ENCODE measurements at places on chromosomes 12 and 14.
A peak's percentile ranks its signal among the peaks of the same experiment; 100 is the strongest.

DNA sequence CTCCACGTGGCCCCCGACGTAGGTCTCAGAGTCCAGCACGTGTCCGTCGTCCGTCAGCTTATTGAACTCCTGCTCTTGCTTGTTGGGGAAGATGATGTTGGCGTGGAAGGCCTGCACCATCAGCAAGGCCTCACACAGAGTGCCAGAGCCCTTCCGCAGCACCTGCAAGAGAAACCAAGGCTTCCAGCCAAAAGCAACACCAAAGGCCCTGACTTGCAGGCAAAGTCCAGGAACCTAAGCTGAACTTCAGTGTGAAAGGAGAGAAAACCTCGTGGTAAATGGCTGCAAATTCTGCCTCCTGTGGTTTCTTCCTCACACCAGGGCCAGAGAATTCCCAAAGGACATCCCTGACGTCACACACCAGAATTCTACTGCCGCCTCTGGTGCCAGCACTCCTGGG, 14.5 kb downstream of the POLE start:
- DNase-seq: no peak

DNA sequence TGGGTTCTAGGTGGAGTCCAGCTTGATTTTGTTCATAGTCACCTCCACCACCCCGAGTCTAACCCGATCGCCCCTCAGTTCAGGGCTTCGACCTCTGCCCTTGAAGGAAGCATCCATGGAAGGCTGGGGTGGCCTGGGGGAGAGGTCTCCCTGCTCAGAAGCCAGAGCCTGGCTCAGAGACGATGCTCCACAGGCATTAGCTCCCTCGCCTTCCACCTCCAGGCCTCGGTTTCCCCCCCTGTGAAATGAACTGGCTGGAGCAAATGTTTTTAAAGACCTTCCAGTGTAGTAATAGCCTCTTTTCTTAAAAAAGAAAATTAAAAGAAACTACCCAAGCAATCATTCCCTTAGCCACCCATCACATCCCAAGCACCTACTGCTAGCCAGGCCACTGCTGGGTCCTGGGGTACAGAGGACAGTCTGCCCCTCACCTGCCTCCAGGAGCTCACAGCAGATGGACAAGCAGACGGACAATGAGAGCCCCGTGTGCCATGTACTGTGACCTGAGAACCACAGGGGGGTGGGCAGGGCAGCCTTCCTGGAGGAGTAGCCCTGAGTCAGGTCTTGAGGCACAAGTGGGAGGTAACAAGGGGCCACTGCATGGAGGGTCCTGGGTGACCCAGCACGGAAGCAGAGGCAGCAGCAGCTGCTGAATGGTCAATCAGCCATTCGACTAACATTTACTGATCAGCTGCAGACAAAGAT, 42.3 kb upstream of the EML1 start:
- no peak for DNase-seq

GRCh38 chr14:96635850-96636249, 133.7 kb downstream of the PAPOLA start:
- DNase-seq: no peak

GRCh38 chr14:76496595-76496994, 120.7 kb downstream of the ESRRB start:
- no peak for DNase-seq

GRCh38 chr12:131348231-131348630, 362.7 kb upstream of the SFSWAP start:
- DNase-seq: no peak

DNA sequence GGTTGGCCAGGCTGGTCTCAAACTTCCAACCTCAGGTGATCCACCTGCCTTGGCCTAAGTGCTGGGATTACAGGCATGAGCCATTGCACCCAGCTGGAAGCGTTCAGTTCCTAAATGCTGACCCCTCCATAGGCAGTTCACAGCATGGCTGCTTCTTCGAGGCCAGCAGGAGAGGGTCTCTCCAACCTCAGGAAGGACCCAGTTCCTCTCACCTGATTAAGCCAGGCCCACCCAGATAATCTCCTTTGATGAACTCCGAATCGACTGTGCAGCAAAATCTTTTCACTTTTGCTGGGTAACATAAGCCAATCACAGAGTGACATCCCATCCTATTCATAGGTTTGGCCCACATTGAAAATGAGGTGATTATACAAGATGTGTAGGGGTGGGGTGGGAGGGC, 165.1 kb downstream of the ADCK1 start:
- no peak for DNase-seq

GRCh38 chr14:32536175-32536574, 207.1 kb downstream of the AKAP6 start:
- no peak for DNase-seq

GRCh38 chr12:28787151-28787550, 361.9 kb upstream of the FAR2 start:
- no peak for DNase-seq

DNA sequence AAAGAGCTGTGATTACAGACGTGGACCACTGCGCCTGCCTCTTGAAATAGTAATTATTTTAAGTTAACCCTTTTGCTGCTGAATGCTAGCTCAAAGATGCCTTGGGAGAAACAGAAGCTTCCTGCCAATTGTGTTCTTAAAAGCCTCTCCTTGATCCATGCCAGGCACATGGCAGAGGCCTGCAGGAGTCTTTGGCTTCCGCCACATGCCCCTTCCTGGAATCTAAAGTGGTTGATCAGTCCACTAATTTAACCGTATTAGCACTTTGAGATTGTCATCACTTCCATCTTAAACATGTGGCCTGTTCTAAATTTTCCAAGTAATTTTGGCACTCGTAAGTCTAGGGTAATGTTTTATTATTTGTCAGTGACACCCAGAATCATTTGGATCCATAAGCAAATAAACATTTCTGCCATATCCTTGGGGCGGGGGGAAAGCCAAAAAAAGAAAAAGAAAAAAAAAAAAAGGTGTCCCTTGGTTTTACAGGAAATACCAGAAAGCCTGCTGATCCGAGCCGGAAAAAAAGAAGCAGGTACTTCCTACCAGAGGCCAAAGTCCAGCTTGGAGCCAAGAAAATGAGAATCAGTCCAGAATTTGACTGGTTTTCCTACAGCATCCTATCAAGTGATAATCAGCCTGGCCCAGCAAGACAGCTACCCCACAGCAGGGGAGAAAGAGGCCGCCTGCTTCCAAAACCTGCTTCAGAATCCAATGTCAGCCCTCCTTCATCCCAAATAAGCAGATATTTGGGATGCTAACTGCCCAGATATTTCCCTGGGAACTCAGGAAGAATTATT, 104.8 kb downstream of the KCNK10 start:
- no peak for DNase-seq

DNA sequence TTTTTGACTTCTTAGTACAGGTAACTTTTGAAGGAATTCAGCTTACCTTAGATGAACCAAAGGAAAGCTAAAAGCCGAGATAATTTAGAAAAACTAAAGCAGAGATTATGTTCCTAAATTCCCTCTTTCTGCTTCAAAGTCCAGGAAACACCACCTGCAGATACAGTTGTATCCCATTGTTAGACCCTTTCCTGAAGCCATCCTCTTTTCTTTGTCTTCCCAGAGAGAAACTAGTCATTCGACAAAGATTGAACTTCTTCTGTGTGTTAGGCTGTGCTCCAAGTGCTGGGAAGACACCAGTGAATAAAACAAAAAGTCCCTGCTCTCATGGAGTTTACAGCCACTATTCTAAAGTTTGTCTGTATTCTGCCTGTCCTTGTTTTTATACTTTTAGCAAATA, 29.3 kb downstream of the PPM1A start:
- no peak for DNase-seq

- DNase-seq: no peak
Observed at GRCh38 chr12:40168001-40168400, 56.8 kb upstream of the LRRK2 start.

DNA sequence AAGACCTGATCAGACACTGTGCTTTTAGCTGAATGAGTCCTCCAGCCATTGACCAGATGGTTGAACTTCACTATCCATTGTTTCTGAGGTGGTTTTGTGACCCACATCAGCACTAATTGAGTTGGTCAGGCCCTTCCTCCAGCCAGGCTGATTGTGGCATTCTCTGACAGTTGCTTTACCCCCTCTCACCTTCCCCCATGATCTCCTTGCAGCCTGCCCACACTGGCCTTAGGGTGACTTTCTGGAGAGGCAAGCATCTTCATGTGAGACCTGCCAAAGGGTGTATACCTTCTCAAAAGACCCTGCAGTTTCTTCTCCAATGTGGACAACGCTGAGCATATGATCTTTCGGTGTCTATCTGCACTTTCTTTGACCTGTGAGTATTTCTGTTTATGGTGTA, 83.9 kb downstream of the GPATCH2L start:
- no peak for DNase-seq

- no peak for DNase-seq
Observed at GRCh38 chr12:97386133-97386581, 76.4 kb upstream of the RMST start.

DNA sequence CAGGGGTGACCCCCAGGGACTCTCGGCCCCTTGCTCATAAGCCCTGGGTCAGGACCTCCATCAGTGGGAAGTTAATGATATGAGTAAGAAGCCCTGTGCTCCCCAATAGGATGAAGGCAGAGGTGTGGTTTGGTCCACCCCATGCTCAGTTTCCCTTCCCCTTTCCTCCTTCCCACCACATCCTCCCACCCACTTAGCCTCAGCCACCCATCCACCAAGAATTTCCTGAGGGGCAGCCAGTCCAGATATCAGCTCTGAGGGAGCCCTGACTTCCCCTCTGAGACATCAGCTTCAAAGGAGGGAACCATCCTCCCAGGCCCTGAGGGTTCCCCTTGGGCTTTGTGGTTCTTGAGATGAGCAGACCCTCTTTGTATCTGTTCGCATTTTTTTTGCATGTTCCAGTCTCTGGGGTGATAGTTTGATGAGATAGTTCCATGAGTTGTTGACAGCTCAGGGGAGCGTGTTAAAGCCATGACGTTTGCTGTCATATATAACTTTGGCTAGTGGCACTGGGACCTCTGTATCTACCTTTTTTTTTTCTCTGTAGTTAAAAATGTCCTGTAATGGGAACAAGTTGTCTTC, 71.2 kb downstream of the LGMN start:
- no peak for DNase-seq

- DNase-seq: no peak
Observed at GRCh38 chr14:53929871-53930715, 26.5 kb downstream of the BMP4 start.

- DNase-seq: peak; percentile 45
Observed at GRCh38 chr12:42237052-42237852, 796 bp downstream of the YAF2 start.

DNA sequence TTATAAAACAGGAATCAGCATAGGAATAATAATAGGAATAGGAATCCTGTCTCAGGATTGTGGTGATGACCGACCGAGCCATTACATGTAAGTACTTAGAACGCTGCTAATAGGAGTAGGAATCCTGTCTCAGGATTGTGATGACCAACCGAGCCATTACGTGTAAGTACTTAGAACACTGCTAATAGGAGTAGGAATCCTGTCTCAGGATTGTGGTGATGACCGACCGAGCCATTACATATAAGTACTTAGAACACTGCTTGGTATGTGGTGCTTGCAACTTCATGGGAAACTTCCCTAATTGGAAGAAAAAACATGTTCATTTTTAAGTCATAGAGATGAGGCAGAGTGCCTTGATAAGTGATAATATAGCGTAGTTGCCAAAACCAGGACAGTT, 30.0 kb downstream of the ELK3 start:
- DNase-seq: no peak

All from stimulated activated CD4-positive, alpha-beta T cell treated with anti-CD3 and anti-CD28 coated beads, TNF-alpha, amount 100 ng/mL, for 4 hours (primary cell).